ENCODE measurements at places on chromosomes 12 and 14.

DNA sequence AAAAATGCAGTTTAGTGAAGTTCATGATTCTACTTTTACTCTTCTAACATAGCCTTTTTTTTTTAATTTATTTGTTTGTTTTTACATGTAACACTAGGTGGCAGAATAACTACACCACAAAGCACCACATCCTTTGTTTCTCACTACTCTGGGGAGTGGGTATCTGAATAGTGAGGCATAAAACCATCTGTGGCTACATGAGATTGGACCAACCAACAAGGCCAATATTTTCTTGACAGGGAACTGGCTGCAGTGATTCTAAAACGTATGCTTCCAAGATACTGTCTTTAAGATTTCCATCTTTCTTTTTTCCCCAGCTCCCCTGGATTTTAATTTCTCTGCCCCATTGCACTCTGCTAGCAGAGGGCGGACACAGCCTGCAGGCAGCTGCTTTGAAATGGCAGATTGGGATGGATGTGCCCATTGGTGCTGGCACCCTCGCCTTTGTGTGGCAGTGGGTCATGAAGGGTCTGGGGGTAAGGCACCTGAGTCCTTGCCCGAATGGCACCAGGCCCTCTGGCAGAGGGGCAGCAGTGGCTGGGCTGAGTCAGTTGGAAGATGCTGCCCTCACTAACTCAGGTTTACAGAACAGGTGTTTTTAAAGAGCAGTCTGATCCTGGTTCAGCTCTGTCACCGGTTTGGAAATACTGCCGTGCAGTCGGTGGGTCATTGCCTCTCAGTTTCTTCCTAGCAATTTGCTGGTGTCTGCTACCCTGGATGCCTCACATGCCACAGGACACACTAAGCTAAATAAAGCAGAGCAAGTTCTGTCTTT lies 429.1 kb downstream of the RAD51B start:
- DNase-seq = no peak

DNA sequence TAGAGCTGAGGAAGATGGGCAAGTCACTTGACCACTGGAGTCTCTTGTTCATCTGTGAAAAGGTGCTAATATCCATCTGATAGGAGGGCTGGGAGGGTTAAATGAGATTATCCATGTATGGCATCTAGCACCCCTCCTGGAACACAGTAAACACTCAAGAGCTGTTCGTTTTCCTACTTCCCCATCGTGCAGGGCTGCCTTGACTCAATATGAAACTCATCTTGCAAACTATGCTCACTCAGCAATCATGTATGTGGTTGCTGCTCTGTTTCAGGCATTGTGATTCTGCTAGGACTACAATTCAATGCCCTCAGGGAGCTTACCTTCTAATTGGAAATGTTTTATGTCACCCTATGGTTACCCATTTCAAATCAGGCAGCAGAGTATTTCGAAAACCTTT lies 395.6 kb downstream of the BCAT1 start:
- DNase-seq = no peak

DNA sequence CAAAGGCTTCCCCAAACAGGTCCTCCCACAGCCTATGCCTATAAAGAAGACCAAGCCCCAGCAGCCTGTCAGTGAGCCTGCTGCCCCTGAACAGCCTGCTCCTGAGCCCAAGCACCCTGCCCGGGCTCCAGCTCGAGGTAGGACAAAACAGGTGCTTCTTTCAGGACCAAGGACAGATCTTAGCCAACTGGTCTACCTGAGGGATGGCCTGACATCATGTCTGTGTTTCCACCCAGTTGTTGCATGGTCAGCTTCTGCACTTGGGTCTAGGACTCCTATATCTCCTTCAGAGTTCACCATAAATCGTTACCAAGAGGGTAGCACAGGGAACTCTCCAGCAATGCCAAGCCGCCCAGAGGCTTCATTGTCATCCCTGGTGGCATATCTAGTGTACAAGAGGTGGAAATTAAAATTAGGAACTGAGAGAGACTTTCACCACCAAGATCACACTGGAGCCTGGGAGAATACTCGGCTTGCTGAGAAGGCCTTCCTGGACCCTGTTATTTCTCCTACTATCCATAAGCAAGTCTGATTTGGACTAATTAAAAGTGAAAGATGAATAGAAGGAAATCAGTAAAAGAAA lies 38.2 kb upstream of the OAS1 start:
- no peak for DNase-seq

- no peak for DNase-seq
Measured at GRCh38 chr14:31568161-31568560, 7.0 kb downstream of the NUBPL start.

DNA sequence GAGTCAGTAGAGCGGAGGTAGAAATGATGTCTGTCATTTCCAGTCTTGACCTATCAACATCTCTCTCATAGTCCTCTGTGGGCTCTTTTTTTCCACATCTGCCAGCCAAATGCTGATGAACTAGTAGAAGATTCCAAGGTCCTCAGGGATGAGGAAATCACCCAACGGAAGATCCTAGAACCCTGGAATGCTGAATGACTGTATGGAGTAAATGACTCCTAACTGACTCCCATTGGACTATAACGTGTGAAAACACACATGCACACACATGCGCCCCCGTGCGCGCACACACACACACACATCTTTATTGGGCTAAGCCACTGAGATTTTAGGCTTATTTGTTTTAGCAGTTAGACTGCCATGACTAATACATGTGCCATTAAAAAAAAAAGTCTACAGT lies 159.2 kb downstream of the MYRFL start:
- no peak for DNase-seq

DNA sequence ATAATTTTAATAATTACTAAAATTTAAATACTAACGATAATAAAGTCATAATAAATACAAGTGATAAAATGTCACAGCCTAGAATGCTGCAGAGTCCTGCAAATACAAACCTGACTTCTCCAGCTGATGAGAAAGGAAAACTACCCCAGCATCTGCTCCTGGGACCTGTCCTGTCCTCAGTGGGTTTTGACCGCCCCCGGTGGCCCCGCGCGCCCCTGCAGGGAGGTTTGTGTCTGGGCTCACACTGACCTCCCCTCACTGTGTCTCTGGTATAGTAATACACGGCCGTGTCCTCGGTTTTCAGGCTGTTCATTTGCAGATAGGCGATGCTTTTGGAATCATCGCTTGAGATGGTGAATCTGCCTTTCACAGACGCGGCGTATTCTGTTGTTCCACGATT lies 1139.4 kb downstream of the TMEM121 start:
- no peak for DNase-seq

Data from retinal pigment epithelial cell (primary cell).